ENCODE measurements at places on chromosomes 2 and 18.

DNA sequence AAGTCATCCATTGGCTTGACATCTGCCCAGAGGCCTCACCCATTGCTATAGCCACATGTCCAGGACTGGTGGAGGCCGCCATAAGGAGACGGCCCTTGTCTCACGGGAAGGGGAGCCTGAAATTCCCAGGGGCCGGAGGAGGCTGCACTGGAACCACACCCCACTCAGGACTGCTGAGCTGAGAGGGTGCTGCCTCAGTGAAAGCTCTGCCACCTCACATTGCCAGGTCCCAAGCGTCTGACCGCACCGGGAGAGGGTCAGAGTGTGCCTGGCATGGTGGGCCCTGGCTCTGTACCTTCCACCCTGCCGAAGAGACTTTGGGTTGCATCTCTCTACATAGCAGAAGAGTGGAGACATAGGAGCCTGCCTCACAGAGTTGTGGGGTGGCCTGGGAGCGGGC is 134.1 kb upstream of the GLI2 start:
- DNase-seq: no peak

DNA sequence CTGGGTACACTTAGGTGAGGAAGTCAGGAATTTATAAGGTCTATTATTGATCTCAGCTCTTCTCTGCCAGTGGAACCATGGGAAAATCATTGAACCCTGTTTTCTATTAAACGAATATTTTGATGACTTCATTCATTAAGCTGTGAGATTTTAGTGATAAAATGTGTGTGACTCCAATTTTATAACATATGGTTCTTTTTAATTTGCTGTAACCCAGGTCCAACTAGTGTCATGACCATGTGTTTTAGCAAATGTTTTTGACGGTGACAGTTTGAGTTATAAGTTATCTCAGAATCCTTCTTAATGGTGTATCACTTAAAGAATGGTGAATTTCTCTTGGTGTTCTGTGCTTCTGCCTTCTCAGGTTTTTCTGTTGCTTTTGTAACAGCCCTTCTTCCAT is 213.1 kb downstream of the MCFD2 start:
- no peak for DNase-seq

GRCh38 chr18:892316-892715 is 12.4 kb upstream of the ADCYAP1 start:
- DNase-seq: no peak

DNA sequence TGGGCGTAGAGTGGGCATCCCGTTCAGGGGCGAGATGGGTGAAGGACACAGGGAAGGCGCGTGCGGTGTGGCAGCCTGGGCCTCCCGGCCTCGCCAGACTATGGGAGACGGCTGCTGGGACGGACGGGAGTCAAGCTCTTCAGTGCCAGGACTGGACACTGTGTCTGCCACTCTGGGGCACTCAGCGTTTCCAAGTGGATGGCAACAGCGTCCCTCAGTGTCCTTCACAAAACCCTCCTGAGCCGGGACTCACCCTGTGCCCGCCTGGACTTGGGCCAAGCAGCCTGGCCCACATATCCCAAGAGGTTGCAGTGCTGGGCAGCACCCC is 16.3 kb upstream of the BOK start:
- DNase-seq: no peak

DNA sequence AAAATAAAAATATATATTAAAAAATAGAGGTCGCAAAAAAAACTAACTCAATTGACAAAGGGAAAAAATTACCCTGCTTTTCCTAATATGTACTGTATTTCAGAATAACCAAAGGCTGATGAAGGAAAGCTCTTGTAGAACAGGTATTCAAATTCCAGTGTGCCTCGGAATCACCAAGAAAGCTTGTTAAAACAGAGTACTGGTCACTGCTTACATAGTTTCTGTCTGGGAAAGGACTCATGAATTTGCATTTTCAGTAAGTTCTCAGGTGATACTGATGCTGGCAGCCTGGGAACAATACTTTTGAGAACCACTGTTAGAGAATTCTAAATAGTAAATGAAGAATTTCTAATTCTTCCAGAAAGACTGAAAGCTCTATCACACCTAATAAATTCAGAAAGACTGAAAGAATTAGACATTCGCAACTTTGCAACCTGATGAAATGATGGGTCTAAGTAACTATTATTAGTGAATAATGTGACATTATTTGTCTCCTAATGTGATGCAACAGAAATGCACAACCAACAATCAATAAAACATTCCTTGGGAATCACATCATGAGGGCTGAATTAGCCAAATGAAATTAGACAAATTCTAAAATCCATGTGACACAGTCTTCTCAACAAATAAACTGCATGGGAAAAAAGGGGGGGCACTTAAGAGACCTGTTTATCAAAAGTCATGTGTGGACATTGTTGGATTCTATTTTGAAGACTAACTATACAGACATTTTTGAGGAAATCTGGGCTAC is 21.9 kb downstream of the RPRD1A start:
- DNase-seq: no peak

DNA sequence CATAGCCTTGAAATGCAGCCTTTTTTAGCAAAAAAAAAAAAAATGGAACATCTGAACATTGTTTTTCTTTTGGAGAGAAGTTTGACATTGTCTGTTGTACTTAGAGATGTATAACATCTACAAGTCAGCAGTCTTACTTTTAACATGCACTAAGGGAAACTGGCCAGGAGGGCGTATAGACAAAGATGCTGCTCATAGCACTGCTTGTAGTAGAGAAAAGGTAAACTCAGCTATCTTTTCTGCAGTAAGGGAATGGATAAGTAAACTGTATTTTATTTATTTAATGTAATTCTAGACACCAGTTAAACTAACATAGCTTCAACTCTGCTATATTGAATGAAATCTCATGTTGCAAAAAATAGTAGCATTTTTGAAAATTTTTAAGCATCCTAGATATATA is 489.6 kb downstream of the PTPRM start:
- DNase-seq: no peak

DNA sequence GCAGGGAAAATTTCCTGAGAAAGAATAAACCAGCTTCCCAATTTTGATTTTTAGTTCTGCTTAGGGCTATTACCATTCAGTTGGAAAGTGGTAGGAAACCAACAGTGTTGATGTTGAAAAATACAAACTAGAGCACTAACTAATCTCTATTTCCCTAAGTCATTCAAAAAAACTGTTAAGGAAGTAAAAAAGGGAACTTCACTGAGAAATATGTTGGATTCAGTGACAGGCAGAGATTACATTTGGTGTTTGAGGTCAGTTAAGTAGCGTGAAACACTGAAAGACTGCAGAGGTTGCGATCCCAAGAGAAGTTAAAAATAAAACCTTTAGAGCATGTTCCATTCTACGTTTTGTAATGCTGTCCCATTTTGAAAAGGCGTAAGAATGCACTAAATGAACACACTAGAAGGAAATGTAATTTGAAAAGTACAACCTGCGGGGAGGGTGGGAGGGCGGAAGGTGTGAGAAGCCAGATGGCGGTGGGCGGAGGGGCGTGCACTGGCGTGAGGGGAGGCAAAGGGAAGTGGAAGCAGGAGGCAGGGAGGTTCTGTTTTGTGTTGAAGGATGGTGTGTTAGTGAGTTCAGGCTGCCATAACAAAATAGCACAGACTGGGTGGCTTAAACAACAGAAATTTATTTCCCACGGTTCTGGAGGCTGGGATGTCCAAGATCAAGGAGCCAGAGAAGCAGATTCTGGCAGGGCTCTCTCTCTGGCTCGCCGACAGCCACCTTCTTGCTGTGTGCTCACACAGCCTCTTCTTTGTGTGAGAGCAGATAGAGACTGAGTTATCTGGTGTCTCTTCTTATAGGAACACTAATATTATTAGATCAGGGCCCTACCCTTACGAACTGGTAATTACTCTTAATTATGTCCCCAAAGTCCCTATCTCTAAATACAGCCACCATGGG is 94.3 kb upstream of the KCTD1 start:
- no peak for DNase-seq

DNA sequence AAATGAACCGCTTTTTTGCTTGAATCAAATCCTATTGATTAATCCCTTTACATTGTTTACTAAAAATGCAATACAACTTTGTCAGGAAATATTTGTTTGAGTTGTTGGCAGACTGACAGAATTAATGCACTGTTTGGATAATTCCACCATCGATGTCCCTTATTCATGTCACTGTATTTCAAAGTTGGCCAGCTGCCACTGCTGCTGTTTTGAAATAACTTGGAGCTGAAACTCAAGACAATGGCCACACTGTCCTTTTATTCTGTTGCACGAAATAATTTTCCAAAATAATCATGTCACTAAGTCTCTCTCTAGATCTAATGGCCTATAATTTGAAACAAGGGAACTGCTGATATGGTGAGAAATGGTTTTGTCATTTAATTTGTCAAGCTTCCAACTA is 55.2 kb upstream of the PAX3 start:
- DNase-seq: no peak

GRCh38 chr2:182763311-182763912 is 47.4 kb downstream of the DNAJC10 start:
- peak; percentile 30 for DNase-seq

GRCh38 chr18:76379226-76380126 is 115.6 kb downstream of the ZNF516 start:
- DNase-seq: no peak

DNA sequence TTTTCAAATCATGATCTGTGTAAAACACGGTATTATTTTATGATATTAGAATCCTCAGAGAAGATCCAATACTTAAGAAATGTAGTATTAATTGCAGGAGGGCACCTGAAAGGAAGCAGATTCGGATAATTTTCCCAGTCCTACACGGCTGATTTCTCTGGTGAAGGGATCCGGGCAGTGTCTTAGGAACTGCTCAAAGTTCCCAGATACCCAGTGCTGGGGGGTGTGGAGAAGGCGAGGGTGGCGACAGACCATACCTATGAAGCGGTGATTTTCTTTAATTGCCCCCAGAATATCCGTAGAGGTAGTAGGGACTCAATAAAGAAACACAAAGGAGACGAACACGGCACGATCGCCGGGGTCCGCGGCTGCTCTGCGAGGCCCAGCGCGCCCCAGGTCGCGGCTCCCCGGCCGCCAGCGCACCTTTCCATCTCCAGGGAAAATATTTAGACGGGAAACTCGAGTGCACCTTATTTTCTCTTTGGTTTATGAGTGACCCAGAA is 1.4 kb upstream of the SOX11 start:
- no peak for DNase-seq

DNA sequence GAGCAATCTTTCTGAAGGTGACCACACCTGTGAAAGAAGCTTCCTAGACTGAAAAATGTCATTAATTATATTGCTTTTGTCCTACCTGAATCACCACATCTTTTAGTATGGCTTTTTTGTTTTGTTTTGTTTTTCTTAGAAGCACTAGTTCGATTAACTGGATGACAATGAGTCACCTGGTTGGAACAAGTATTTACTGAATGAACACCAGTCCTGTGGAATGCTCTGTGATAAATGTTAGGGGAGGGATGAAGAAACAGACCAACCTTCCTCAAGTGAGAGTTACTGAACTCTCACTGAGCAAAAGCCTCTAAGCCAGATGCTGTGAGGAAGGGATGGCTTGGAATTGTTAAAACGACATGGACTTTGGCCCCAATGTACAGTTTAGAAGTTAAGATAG is 26.8 kb upstream of the DCC start:
- DNase-seq: no peak

GRCh38 chr2:31666878-31667277 is 86.1 kb upstream of the SRD5A2 start:
- DNase-seq: no peak

DNA sequence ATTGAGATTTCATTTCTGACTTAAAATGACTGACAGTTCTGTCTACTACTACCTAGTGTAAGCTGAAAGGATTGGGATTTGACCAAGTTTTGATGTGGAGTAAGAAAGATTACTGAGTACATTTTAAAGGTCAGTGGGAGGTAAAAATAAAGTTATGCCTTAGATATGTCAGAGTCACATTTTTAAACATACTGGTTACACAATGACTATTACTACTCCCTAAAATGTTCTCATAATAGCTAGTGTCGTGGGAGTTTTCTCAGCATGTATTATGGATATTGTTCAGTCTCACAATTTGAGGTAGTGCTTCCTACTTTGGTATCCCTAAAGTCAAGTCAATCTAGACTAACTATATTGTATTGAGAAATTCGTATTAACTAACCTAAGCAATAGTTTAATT is 1092.5 kb downstream of the LRP1B start:
- DNase-seq: no peak

DNA sequence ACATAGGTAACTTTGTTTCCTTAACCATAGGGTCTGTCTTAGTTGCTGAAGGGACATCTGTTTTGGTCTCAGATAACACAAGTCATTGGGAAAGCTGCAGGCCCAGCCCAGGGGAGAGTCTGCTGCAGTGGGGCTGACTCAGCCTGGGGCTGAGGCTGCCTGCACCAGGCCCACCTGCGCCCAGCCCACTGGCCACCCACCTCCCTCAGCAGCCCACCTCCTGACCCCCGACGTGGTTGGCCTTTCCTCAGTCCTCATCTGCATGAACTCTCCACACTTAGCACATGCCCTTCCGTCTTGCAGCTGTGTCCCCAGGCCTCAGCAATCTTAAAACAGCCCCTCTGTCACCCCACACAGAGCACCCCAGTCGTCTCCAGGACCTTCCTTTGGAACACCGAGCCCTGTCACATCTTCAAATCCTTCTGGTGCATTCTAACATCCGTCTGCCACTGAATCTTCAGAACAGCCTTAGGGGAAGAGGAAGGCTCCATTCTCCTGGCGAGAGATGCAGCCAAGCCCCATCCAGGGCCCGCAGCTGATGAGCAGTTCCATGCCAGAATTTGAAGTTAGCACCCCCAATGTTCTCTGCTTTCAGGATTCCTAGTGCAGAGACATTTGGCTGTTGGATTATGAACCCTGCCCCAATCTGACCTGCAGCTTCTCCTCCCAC is 231.4 kb downstream of the SEPTIN10 start:
- no peak for DNase-seq

- DNase-seq: no peak
Measured at GRCh38 chr2:130729322-130730299, 741 bp downstream of the GPR148 start.

GRCh38 chr2:170525566-170525900 is 189.6 kb upstream of the SP5 start:
- DNase-seq: no peak

DNA sequence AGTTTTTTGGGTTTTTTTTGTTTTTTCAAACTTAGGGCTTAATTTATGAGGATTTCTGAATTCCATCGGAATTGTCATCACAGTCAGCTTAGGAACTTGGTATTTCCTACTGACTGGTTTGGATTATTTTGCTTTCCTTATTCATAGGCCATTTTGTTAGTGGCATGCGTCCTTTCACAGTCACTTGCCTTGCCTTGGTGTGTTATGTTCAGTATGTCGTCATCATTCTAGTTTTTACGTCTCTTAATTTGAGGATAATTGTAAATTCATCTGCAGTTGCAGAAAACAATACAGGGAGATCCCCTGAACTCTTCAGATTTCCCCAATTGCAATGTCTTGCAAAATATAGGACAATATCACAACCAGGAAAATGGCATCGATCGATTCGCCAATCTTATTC is 485.3 kb downstream of the CBLN2 start:
- no peak for DNase-seq

Measured in WERI-Rb-1 (cell line).